Suppressor macrophage treated with lipopolysaccharide for 4 hours (primary cell): ENCODE measurements at places on chromosomes 6 and 20.

DNA sequence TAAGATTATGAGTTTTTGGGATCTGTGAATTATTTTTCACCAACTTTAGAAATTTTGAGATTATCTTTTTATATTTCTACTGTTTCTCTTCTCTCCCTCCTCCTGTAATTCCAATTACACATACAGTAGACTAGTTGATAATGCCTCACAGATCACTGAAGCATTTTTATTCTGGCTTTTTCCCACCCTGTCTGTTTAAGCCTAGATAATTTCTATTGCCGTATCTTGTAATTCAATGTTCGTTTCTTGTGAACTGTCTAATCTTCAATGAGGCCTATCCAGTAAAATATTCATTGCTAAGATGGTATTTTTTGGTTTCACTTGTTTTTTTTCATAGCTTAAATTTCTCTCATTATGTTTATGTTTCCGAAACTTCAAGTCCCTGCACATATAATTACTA lies 12.0 kb downstream of the MDN1 start:
- DNase-seq: no peak

GRCh38 chr6:26552205-26552604 lies 14.0 kb downstream of the HMGN4 start:
- no peak for DNase-seq

DNA sequence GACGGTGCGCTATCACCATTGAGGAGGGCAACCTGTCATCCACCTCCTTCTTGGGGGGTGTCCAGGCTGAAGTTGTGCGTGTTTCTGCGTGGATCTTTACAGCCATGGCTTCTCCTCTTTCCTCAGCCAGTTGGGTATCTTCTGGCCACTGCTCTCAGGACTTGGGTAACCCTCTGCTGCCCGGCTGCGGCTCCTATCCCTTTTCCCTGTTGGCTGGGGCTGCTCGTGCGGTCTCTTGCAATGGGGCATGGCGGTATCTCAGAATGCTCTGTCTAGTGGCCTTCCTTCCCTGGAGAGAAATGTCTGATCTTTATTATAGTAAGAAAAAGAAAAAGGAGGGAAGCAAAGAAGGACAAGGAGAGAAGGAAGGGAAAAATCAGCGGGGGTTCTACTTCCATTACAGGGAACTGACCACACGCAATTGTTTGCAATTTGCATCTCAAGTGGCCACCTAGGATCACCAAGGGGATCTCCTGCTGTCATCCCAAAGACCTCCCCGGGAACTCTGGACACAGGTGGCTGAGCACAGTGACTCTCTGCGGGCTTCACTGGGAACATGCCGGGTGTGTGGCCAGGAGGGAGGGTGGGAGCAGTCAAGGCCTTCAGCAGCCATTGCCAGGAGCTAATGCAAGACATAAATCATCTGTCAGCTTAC lies 60.8 kb downstream of the NPEPL1 start:
- no peak for DNase-seq

DNA sequence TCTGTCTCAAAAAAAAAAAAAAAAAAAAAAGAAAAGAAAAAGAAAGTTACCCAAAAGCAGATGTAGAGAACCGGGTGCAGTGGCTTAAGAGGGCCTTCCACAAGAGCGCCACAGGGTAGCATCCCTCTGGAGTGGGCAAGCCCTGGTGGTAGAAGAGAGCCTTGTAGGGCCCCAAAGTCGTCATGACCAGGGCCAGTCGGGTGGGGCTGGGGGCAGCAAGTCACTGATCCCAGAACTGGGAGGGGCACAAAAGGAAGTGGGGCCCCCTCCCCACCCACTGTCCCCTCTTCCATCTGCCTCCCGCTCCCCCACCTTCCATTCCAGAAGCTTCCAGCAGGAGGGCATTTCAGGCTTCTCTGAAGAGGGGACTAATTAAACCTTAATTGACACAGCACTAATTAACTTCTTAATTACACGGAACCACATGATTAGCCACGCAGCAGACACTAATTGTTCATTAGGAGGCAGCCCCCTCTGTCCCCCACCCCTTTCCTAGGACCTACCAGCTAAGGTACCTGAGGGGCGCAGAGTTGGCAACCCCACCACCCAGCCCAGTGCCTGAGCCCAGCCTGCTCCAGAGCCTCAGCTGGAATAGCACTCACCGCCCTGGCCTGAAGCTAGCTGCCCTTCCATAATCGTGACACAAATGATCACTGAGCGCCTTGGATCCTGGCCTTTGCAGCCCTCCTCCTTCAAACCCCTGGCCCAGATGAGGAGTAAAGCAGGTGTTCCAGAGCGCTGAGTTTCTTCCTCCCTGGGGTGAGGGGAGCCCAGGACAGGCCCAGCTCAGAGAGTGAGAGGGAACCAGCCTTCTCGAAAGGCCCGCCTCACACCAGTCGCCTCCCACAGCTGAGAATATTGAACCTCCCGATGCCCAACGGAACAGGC lies 34.8 kb downstream of the MDFI start:
- DNase-seq: no peak

DNA sequence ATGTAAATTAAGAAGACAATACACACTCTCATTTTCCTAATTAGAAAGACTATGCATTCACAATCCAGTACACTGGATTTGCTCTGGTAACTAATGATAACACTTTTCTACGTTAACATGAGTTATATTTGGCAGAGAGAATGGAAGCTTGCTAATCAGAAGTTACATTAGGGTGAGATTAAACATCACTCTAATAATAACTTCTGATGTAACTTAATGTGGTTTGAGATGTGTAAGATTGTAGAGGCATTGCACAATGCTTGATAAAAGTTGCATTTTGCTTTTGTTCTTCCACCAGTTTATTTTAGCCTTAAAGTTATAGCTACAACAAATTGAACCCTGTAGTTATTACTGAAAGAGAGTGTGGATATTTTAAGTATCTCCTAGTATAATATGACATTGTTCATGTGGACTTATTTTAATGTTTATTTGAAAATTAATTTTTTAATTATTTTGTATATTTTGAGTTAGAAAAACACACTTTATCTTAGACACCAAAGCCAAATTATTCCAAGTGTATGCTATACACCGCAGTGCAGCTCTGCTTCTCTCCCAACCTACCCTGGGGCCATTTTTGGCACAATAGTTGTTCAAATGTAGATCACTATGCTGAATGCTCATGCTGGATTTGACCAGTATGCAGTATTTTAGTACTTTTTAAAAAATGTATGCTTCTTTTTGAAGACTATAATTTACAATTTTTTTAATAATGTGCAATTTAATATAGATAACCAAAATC lies 143.2 kb downstream of the SLC16A10 start:
- peak; percentile 85 for DNase-seq

DNA sequence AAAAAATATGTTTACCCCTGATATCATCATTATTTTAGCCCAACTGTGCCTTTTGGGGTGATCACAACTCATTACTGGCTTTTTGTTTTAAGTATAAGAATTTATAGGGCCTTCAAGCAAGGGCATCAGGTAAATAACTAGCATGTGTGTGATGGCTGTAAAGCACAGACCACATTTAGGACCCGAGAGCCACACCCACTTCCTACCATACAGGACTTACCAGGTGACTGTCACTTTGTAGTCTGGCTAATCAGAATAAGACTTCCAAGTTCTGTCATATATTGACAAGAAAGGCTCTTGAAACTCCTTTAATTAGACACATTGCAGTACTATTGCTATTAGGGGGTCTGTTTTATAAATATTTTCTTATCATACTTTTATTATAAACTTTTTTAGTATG lies 31.1 kb downstream of the TMEM242 start:
- DNase-seq: no peak

GRCh38 chr6:11275598-11275997 lies 43.1 kb upstream of the NEDD9 start:
- peak; percentile 86 for DNase-seq

- no peak for DNase-seq
Observed at GRCh38 chr6:160043784-160044183, 74.9 kb downstream of the IGF2R start.

GRCh38 chr20:17836303-17836861 lies 132.2 kb downstream of the SNX5 start:
- DNase-seq: no peak

DNA sequence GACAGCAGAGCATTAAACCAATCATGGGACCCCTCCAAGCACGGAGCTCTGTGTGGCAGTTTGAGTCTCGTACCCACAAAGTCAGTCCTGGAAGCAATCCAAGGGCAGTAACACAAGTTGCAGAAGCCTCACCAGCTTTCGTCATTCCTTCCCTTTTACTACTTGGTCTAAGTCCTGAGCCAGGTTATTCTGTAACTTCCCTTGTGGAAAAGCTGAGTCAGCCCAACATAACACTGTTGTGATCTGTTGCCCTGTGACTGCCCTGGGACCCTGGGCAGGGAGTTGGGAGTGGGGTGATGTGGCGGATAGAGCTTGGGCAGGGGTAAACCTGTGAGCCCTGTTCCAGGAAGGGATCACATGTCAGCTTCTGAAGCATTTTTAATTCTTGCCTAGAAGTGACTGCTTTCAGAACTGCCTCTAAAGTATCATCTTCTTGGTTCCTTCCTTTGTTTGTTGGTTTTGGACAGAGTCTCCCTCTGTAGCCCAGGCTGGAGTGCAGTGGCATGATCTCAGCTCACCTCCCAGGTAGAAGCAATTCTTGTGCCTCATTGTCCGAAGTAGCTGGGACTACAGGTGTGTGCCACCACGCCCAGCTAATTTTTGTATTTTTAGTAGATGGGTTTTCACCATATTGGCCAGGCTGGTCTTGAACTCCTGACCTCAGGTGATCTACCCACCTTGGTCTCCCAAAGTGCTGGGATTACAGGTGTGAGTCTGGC lies 183.7 kb upstream of the JAG1 start:
- peak; percentile 58 for DNase-seq

DNA sequence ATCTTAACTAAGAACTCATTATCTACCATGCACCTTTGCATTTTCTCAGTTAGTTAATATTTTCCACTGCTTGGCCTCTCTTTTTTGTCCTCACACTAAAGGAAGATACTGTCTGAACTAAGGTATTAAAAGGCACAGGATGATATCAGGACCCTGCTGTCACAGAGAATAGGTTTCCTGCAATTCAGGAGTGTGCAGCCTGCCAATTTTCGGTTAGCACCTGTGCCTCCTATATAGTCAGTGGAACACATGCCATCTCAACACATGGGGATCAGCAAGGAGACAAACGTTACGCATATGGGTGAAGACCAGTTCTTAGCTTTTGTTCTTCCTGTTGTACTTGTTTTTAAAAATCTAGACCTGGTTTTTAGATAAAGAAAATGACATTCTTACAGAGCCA lies 71.0 kb downstream of the FUT9 start:
- DNase-seq: no peak

DNA sequence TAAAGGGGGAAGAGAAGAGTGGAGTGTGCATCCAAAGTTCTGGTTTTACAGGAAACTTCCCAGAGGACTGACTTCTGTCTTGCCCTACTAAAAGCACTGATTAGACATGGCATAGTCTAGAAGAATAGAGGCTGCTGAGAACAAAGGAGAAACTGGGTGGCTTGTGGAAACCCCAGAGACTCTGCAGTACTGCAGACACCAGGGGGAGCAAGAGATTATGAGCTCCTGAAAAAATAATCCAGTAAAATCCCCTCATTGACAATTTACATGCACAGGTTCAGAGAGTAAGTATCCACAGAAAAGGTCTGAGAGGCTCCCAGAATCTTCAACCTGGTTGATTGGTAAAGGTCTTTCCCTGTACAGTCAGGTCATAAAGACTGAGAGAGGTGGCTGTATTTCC lies 48.7 kb upstream of the CLVS2 start:
- no peak for DNase-seq

GRCh38 chr6:136788069-136788902 lies 4.0 kb downstream of the MAP3K5 start:
- DNase-seq: peak; percentile 69

DNA sequence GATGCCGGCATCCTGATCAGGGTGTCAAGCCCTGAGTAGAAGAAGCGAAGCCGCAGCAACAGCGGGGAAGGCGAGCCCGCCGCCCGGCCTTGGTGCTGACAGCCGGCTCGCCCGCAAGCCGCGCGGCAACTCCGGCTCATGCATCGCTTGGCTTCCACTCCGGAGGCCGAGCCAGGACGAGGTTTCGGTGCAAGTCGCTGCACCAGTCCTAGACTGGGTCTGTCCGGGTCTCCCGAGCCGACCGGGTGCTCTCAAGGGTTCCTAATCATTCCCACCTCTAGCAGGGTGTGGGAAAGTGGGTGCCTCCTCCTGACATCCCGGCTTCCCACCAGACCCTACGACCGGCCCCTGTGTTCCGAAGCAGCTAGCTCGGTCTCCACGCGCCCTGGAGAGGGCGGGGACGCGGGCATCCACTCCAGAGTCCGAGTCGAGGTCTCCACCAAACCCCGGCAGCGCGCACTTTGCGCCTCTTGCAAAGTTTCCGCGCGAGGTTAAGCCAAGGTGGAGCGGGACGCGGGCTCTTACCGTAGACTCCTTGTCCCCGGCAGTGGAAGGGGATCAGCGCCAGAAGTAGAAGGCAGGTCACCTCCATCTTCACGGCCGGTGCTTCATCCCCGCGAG lies 1.4 kb downstream of the MDGA1 start:
- no peak for DNase-seq

GRCh38 chr6:134882426-134883038 lies 67.4 kb downstream of the ALDH8A1 start:
- DNase-seq: peak; percentile 75

GRCh38 chr6:115544765-115545671 lies 515.7 kb downstream of the FRK start:
- no peak for DNase-seq

- no peak for DNase-seq
Observed at GRCh38 chr6:106421496-106421895, 61.0 kb downstream of the CRYBG1 start.

DNA sequence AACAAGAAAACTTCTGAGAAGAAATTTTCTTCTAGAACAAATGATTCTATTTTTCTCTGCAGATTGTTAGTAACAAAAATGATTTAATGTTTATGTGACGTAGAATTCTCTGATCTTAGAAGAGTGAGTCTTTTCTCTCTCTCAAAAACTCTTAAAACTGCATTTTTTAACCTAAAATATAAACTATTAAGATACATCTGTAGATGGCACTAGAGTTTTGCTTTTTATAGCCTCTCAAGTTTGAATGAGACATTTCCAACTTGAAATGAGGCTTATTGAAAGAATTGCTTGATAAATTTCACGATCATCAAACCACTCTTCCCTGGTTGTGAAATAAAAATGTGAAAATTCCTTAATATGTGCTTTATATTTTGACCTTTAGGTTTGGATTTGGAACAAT lies 53.8 kb downstream of the PHF3 start:
- DNase-seq: no peak

GRCh38 chr6:13814176-13814937 lies at the start of gene MCUR1:
Gene MCUR1 (minus strand): TSS chr6:13814557. CDS start chr6:13814429, 128 bp downstream.
- peak; percentile 92 for DNase-seq
